ENCODE measurements at places on chromosomes 5 and 9.

GRCh38 chr5:17992291-17992690 lies 358.0 kb downstream of the TAF11L14 start:
- DNase-seq, result no peak

GRCh38 chr5:170489199-170489598 lies 14.6 kb upstream of the KCNIP1 start:
- no peak for DNase-seq

GRCh38 chr9:72858089-72858912 lies 94.6 kb downstream of the ALDH1A1 start:
- DNase-seq, result peak; percentile 3

GRCh38 chr5:89307972-89308371 lies 425.0 kb upstream of the MEF2C start:
- no peak for DNase-seq

GRCh38 chr9:14312719-14313377 lies 1.1 kb downstream of the NFIB start:
- DNase-seq, result no peak

DNA sequence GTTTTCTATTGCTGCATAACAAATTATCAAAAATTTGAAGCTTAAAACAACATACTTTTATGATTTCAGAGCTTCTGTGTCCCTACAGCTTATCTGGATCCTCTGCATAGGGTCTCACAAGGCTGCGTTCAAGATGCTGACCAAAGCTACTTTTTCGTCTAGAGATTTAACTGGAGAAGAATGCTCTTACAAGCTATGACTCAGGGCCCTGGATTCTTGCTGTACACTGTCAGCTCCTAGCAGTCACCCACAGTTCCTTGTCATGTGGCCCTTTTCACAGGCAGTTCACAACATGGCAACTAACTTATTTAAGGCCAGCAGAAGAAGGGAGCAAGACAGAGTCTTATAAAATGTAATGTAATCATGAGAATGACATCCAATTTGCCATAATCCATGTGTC lies 70.8 kb upstream of the FAM174A start:
- DNase-seq, result no peak

- DNase-seq, result no peak
Measured at GRCh38 chr5:108634010-108634616, 113.6 kb upstream of the FER start.
